HL-60 (cell line): ENCODE measurements at places on chromosomes 13 and 19.

GRCh38 chr13:24168979-24169378, 8.5 kb downstream of the SPATA13 start:
- DNase-seq: no peak

GRCh38 chr13:53568491-53568890, 539.9 kb downstream of the OLFM4 start:
- DNase-seq: no peak

- DNase-seq: no peak
Measured at GRCh38 chr19:47719047-47719859, 6.0 kb downstream of the EHD2 start.

DNA sequence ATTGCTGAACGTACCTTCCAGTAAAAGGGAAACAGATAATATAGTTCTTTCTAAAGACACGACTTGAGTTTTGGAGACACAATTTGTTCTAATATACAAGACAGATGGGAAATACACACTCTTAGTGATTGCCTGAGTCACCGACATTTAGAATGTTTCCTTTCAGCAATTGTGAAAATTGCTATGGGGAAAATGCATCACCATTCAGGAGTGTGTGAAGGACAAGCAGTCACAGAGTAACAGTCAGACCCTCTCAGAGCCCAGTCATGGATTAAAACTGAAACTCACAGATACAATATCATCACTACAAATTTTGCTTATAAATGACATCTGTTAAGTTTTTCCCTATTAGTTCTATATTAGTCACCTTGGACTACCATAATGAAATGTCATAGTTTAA, 286.1 kb downstream of the SPRY2 start:
- no peak for DNase-seq

- no peak for DNase-seq
Measured at GRCh38 chr19:40243181-40243580, 16.7 kb upstream of the CCNP start.

- peak; percentile 54 for DNase-seq
Measured at GRCh38 chr19:7799640-7800355, 30.2 kb upstream of the EVI5L start.

DNA sequence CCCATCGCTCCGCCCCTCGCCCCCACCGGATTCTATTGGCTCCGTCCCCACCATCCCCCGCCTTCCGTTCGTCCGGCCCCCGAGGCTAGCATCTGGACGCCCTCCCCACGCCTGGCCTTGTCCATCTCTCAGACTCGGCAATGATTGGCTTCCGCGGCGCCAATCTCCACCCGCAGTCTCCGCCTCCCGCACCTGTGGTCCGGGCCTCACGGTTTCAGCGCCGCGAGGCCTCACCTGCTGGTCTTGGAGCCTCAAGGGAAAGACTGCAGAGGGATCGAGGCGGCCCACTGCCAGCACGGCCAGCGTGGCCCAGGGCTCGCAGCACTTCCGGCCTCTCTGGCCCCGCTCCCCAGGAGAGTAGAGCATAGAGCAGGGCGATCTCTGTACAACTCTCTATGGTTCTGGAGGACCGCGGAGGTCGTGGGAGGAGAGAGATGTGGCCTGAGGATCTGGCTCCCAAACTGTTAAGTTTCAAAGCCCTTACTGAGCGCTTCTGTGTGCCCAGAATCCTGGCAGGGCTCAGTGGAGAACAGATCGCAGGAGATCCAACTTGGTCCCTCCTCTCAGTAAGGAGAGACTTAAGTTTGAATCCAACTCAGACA, at the start of gene ERCC1:
TSS of gene ERCC1 (minus strand) at position 329 of the 602 bp plus-strand sequence. CDS start 543 bp downstream, outside the sequence.
- peak; percentile 95 for DNase-seq

DNA sequence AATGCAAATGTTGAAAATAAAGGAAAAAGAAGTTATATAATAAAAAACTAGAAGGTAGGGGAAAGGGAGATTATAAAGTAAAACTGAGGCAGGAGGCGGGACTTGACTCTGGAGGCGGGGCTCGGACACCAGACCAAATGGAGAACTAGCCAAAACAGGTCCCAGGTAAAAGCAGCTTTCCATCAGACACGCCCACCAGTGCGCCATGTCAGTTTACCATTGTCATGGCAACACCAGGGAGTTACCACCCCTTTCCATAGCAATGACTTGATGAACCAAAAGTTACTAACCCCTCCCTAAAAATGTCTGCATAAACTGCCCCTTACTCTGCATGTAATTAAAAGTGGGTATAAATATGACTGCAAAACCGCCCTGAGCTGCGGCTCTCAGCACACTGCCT, 70.9 kb downstream of the PEPD start:
- DNase-seq: no peak

- DNase-seq: no peak
Measured at GRCh38 chr19:39818626-39819097, 15.3 kb downstream of the DYRK1B start.

DNA sequence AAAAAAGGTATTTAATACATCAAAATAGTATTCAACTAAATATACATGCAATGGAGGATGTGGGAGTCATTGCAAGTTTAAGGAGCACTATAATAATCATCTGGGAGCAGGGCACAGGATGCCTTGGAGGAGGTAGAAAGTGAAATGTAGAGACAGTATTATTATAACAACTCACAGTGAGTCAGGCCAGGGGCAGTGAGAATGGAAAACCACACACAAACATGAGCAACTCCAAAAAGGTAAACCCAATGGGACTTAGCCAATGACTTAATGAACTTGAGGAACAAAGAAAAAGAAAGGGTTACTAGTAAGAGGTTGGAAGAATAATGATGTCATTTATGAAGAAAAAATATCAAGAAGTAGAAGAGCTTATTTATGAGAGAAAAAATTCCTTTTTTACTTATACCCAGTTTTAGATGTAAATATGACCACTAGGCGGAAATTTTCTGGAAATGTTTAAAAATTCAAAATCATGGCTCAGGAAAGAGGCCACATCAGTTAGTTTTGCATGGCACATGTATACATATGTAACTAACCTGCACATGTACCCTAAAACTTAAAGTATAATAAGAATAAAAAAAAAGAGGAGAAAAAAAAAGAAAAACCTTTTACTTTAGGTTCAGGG, 389.3 kb downstream of the SUCLA2 start:
- DNase-seq: no peak

DNA sequence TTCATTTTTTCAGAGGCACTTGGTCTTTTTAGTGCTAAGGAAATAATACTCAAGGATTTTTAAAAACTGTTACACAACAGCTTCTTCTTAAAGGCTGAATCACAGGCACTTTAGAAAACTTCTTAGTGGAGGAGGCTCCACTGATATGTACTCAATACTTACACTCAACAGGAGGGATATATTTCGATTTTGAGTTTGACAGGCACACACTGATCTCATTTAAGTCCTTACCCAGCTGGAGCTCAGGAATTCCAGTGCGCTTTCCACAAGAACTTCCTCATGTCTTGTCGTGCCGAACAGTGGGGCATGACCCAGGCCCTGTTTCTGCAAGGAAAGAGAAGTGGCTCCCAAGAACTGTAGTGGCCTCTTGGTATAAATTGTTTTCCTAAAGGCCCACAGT, 103.8 kb downstream of the RGCC start:
- no peak for DNase-seq

DNA sequence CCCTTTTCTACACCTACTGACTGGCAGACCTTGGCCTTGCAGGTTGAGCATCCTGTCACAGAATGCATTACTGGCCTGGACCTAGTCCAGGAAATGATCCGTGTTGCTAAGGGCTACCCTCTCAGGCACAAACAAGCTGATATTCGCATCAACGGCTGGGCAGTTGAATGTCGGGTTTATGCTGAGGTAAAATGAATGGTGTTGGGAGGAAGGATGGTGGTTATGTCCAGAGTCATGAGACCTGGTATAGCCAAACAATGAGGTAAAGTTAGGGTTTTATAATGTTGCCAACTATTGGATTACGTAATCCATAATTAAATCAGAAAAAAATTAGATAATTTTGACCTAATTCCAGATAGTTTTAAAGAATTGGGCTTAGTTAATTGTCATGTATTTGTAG, 212.5 kb downstream of the PCCA start:
- DNase-seq: no peak

GRCh38 chr13:41995946-41996345, 35.0 kb upstream of the VWA8 start:
- peak; percentile 93 for DNase-seq

DNA sequence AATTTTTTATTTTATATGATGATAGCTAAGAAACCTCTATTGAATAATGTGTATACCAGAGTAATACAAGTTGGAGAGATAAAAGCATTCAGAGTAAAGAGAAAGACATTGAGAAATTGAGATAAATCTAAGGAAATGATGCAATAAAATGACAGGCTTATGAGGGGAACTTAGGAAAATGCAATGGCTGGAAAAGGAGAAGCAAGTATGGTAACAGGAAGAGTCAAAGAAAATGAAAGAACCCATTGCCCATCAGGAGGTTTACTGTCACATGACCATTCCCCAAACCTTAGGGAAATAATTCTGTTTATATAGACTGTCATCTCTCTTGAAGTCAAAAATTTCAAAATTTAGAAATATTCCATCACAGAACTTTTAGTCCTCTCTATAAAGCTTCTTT, 808.0 kb upstream of the PRR20A start:
- DNase-seq: no peak

- no peak for DNase-seq
Measured at GRCh38 chr13:112998521-112999280, 29.7 kb downstream of the MCF2L start.

- peak; percentile 36 for DNase-seq
Measured at GRCh38 chr19:44689290-44690130, 9.4 kb upstream of the CEACAM16 start.

DNA sequence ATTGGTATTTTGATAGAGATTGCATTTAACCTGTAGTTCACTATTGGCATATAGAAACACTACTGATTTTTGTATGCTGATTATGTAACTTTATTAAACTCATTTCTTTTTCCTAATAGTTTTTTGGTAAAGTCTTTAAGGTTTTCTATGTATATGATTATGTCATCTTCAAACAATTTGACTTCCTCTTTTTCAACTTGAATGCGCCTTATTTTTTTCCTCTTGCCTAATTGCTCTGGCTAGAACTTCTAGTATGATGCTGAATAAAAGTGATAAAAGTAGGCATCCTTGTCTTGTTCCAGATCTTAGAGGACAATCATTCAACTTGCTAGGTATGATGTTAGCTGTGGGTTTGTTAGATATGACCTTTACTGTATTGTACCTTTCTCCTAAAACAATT, 1034.9 kb downstream of the PCDH9 start:
- DNase-seq: no peak

DNA sequence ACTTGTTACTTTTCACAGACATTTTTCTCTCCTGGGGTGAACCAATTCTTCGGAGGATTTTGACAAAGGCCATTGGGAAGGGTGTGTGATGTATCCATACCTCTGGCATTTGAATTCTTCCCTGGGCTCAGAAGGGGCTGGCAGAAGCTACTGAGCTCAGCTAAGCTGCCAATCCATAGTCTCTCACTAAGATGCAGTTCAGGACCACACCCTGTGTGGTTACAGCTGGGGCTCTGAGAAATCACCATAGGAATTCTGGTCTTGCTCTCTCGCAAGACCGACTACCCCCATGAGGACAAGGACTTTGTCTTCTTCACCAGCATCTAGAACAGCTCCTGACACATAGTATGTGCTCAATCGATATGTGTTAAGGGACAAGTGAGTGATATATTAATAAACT, 6.0 kb downstream of the C13orf42 start:
- DNase-seq: no peak

GRCh38 chr19:10639836-10640235, 14.3 kb upstream of the ILF3 start:
- DNase-seq: no peak

DNA sequence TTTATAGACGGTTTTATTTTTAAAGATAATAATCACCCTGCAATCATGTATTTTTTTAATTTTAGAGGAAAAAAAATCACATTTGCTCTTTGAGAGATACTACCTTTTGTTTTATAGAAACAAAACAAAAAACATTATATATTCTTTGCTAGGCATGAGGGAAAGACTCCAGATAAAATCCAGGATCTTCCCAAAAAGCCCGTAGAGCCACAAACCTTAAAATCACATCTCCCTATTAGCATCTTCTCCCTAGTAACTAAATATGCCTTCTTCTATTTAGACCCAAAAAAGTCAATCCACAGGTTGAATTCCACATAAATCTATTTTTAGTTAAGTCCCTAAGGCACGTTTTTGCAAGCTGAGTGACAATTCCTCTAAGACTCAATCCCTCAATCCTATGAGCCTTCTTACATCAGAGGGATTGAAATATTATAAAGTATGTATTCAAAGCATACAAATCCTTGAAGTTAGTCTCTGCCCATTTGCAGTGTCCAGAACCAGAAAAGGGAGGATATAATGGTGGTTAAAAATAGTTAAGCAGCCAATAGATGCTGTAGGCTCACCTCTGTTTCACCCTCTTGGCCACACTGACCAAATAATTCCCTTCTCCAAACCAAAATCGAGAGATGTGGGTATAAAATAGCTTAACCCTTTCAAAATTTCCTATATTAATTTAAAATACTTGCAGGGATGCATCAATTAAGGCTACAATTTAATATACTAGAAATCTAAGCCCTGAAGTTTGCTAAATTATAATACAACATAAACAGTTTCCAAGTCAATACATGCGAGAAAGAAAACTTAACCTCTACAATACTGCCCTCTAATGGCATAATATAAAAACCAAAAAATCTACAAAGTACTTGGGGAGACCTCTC, 64.0 kb downstream of the SERP2 start:
- DNase-seq: no peak

DNA sequence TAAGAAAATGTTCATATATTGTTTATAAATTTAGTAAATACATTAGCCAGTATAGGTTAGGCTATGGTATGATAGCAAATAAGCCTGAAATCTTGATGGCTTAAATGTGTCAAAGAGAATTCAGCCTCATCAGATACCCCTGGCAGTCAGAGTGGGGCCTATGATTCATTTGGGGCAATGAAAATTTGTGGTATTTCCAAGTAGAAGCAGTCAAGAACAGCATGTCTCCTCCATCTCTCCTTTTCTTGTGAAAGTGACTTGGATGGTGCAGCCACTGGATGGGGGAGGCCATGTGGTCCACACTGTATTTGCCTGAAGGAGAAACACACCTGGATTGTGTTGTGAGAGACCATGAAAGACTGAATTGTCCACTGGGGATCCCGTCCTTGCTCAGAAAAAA, 82.7 kb downstream of the DLEU7 start:
- no peak for DNase-seq

DNA sequence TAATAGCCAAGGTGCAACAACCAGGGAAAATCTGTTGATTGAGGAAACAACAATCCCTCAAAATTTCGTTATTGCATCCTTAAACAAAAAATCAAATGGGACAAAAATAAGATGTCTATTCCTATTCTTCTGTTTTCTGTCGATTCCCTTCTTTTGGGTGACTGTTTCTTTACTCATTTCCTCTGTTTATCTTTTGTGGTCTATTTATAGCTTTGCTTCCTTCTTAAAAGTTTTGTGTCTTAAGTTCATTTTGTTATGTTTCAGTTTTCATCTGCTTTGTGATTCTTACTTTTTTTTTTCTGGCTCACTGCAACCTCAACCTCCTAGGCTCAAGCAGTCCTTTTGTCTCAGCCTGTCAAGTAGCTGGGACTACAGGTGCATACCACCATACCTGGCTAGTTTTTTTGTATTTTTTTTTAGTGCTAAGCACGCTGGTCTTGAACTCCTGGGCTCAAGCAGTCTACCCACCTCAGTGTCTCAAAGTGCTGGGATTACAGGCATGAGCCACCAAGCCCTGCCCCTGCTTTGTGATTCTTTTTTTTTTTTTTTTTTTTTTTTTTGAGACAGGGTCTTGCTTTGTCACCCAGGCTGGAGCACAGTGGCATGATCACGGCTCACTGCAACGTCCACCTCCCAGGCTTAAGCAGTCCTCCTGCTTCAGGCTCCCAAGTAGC, 10.4 kb downstream of the ZNF146 start:
- no peak for DNase-seq
